ENCODE measurements at places on chromosomes 2 and 18.
A peak's percentile ranks its signal among the peaks of the same experiment; 100 is the strongest.

DNA sequence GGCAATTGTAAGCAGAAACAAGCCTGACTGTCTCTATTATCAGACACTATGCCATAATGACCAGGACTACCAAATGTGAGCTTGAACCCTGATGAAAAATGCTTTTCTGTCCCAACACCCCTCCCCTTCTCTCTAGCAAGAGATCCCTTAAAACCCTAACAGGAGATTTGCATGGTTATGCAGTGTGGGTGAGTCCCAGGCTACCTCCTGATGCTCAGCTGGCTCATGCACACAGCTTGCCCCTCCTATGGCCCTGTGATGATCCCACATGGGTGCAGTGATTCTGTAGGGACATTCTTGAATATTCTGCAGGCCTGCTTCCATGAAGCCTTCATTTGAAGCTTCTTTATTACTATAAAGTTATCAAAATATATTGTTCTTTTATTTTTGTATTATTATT is 357.4 kb downstream of the AKAIN1 start:
- no peak for DNase-seq

- DNase-seq: no peak
These were observed 67.4 kb downstream of the NAB1 start for GRCh38 chr2:190716176-190716807.

GRCh38 chr2:167388497-167388896 is 500.2 kb downstream of the XIRP2 start:
- DNase-seq: no peak

GRCh38 chr2:65045651-65046050 is 10.6 kb upstream of the CEP68 start:
- DNase-seq: no peak

DNA sequence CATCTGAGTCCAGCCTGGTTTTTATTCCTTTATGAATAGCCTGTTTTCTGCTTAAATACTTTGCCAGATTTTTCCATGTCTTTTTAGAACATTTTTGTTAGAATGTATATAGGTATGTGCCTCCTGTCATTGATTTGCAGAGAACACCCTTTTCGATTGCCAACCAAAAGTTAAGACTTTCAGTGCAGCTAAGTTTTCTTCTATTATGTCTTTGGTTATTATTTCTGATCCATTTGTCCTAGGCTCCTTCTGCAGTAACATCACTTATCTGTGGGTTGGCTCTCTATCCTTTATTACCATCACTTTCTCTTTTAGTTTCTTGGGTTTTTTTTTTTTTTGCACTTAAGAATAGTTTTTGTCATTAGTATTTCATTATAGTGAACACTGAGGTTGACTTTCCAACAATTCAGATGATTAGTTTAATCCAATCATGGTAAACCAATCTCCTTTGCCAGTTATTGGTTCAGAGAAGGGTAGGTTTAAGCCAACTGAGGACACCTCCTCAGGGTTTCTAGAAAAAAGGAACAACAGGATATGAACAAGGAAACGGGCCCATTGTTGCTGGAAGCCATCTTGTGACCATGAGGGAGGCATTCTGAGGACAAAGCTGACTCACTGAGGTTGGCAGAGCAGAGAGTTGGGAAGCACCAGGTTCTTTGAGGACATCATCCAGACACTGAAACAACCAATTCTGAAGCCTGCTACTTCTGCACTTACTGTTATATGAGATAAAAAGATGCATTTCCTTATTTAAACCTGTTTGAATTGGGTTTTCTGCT is 37.9 kb upstream of the GBX2 start:
- DNase-seq: no peak

DNA sequence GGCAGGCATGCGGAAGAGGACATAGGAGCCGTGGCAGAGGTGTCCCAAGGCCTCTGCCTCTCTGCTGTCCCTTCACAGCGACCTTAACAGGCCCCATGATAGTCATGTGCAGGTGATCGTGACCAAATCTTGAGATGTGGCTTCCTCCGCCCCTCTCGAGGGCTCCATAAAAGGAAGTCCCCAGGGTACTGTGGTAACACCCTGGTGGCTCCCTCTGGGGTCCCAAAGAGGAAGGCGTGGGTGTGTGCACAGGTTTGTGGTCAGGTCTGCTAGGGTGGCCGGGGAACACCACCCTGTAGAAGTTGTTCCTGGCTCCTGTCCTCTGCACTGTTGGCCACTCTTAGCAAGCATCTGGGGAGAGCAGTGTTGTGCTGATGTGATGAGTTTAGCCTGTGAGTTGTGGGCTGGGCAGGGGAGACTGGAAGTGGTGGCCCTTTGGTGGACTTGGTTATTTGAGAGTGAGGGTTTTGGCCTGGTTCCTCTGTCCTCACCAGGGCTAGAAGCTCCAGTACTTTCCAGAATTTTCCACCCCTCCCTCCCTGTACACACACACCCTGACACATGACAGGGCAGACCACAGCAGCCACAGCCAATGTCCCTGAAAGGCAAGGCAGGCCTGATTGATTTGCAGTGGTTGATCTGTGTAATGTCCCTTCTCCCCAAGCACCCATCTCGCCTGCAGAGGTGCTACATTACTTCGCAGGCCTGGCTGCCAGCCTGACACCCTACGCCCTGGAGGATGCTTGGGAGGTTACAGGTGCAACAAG is 68.9 kb upstream of the BOD1L2 start:
- no peak for DNase-seq

GRCh38 chr2:60552078-60552850 is 1.2 kb downstream of the BCL11A start:
- no peak for DNase-seq

- no peak for DNase-seq
These were observed 6.8 kb downstream of the MAT2A start for GRCh38 chr2:85545780-85546240.

GRCh38 chr2:85175369-85176299 is 42.4 kb downstream of the TCF7L1 start:
- DNase-seq: no peak

DNA sequence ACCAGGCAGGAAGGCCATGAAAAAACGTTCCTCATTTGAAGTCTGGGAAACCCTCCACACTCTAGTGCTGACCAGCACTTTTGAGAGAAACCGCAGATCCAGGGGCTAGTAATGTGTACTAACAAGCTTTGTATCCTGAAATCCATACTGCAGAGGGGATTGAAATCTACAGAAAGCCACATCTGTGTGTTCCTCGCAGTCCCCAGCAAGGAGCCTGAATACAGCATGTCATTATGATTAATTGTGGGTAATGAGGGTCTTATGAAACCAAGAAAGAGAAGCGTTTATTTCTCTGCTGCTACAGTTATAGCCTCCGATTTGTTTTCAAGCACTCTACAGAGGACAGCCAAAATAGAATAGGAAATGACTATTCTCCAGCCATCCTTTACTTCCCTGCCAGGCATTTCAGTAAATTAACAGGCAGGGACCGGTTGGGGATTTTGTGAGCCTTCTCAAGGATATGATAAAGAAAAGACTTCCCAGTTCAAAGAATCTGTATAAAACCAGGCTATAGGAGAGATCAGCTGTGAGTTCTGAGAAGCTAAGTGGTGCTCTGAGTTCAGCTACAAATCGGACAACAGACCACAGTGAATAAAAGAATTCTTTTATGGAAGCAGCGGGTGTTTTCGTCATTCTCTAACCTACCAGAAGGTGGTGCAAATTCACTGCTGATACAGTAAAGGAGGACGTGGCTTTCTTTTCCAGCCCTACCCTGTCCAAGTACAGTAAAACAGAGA is 133.4 kb downstream of the INSIG2 start:
- DNase-seq: peak; percentile 68

- DNase-seq: no peak
These were observed 147.9 kb upstream of the ID2 start for GRCh38 chr2:8533923-8534322.

DNA sequence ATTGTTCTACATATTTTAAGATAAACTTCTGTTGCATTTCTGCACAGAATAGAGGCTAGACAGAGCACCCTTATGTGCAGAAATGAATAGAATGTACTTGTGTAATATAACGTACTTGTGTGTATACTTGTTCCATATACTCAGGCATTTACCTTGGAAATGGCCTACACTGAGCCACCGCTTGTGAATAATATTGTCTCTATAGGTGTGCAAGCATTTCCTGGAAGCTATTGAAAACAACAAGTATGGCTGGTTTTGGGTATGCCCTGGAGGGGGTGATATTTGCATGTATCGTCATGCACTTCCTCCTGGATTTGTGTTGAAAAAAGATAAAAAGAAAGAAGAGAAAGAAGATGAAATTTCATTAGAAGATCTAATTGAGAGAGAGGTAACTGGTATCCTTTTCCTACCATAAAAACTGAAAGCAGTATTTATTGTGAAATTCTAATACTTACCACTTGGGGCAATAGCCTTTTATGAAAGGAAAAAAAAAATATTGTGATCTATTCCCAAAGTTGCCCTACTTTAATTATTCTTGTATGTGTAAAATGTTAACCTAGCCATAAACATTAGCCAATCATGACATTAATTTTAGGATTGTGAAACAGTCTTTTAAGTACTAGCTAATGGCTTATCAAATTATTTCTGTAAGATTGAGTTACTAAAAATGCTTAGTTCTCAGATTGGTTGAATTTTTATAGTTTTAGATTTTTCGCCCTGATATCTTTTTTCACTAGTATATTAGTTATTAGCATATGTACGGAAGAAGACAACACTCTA is 18.0 kb downstream of the ZC3H15 start:
- no peak for DNase-seq

DNA sequence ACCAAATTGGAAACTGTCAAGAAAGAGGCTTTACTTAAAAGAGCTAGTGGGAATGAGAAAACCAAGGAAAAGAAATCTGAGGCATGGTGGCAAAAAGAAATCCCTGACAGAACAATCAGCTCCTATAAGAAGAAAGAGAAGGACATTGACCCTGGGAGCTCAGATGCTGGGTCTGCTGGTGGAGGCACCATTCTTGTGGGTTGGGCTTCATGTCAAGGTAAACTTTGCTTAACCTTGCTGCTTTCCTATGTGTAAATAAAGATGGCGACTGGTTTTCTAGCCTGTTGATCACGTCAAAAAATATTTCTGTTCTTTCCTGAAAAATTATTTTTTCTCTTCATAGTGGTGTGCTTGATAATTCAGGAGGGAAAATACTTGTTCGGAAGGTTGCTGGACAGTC is 58.1 kb downstream of the VIT start:
- DNase-seq: no peak

GRCh38 chr18:44654573-44654972 is 26.1 kb upstream of the SETBP1 start:
- no peak for DNase-seq

DNA sequence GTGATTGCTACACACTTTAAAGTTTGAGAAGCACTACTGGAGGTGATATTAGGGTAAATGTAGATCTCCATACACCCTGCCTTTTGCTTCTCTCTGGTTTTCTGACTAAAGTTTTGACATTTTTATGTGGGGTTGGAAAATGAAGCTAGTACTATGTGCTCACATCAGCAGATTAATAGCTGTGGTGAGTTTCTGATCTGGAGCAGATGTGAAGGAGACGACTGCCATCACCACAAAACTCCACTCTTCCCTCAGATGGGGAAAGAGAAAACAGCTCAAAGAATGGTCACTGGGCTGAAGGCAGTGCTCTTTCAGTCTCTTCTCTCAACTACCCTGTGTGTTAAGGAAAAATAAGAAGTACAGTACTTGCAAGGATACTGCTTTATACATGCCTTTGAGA is 37.2 kb downstream of the PLEKHA3 start:
- DNase-seq: no peak

DNA sequence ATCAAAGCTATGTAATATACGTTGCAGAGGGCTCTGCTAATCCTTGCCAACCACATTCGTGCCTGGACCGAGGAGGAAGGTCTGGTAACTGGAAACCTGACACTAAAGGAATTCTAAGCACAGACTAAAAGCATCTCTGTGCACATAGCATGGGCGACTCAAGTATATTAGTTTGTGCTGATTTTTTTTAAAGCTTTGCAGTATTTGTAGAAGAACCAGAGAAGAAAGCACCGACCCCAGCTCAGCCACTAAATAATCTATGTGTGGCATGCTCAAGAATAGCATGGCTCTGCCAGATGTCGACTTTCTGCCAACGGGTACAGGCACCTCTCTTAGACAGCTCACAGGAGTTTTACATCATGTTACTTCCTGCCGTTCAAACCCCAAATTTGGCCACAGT is 73.2 kb upstream of the NRP2 start:
- no peak for DNase-seq

GRCh38 chr18:61827591-61827990 is 65.2 kb downstream of the RNF152 start:
- no peak for DNase-seq

DNA sequence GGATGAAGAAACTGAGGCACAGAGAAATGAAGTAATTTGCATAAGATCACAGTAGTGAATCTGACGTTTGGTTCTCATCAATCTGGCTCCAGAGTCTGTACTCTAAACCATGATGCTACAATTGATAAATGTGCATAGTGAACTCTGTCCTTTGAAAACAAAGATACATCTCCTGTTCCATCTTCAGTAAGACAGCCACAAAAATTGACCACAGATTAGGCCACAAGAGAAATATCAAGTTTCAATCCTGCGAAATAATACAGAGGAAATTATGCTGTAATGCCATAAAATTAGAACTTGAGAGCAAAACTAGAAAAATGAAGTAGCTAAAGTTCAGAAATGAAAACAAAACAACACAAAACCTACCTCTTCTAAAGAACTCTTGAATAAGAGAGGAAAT is 28.4 kb downstream of the FAM98A start:
- DNase-seq: no peak

DNA sequence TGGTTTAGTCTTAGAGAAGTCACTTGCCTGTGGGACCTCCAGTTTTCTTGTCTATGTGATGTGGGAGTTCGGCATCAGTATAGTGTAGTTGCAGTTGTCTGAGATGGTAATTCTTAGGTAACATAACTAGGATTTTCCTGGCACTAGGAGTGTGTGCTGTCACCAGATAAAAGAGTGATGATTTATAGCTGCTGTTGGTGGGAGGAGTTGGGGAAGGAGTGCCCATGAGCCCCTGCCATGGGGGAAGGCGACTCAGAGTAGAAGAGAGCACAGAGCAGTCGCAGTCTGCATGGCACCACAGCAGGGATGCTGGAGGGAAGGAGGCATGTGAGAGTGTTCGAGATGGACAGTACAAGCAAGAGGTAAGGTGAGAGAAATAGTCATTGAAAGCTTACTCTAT is 38.7 kb downstream of the ATP9B start:
- DNase-seq: no peak

DNA sequence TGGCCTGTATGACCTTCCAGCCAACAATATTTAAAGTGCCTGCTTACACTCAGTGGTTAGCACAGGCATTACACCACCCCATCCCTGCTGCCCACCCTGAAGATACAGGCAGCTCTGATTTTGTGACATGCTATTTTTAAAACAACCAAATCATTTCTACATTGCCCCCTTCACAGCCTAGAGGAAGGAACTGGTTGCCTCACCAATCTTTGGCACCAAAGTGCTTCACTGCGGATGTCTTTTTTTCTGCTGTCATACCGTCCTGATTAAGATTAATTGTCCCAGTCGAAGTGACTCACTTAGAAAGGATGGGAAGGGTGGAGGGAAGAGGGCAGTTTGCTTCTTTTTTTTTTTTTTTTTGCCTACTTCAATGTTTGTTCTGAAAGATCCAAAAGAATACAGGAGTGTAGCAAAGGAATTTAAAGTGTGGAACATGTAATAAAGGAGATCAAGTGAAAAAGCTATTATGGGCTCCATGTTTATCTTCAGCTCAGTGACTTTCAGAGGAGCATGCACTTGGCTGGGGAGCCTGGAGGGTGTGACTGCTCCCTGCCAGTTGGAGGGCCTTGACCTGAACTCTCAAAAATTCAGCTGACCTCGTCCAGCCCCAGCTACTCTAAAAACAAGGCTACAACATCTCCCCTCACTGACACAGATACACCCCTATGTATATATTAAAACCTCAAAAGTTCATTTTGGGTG is 501.1 kb upstream of the TNP1 start:
- DNase-seq: no peak
